ENCODE measurements at places on chromosomes 3 and 15.

DNA sequence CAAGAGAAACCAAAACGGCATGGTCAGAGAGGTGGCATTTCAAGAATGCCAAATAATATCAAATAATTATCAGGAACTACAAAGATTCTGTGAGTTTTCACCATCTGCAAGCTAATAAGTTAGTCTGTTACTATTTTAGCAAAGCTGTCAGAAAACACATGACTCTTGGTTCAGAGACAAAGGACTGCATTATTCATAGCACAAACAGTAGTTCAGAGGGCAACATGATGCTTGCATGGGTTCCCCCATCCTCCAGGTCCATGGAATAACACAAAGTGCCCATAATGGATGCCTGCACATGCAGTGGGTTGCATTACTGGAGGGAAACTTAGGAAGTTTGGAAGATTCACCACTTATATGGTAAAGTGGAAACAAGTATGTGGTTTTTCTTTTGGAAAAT is 228.8 kb upstream of the ALCAM start:
- DNase-seq = no peak

DNA sequence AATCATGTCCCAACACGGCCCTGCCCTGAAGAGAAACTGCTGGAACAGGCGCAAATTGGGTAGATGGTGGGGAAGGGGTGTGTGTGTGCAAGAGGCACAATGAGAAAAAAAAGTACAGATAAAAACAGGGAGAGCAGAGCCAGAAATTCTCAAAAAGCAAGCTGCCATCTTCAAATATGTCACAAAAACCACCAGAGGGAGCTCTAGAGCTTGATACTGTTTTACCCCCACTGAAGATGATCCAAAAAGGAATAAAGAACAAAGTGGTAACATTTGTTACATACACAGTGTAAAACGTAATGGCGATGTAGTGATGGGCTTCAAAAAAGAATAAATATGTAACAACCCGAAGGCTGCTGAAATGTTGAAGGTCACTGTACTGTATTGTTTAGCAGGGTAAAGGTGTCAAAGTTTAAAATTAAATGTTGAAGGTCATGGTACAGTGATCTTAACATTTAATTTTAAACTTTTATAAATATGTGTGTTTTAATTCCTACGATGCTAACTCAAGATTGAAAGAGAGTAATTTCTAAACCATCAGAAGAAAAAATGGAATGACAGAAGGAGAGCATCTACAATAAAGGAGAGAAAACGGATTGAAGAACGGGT is 6.0 kb downstream of the SNRPA1 start:
- no peak for DNase-seq

GRCh38 chr15:55007561-55007960 is 189.2 kb downstream of the RSL24D1 start:
- peak; percentile 36 for DNase-seq

- DNase-seq = no peak
These were observed 61.1 kb downstream of the PCCB start for GRCh38 chr3:136311261-136311660.

- no peak for DNase-seq
These were observed 21.2 kb upstream of the SPRED1 start for GRCh38 chr15:38231436-38231835.

DNA sequence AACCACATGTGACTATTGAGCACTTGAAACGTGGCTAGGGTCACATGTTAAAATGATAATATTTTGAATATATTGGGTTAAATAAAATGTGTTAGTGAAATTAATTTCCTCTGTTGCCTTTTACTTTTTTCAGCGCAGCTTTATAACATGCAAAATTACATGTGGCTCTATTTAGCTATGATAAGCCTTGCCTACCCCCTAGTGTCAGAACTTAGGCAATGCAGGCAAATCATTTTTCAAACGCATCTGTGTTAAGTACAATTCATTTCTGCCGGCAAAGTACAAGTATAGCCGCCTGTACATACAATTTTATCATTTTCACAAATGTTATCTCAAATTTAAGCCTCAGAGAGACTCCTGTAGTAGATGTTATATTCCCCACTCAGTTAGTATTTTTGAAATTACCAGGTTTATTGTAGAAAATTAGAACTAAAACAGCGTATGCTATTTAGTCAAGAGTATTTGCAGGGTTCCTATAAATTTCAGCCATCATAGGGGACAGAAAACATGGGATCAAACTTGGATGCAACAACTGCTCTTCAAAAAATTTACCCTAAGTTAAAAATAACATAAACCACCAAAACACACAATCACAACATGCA is 56.1 kb downstream of the TAFA4 start:
- peak; percentile 41 for DNase-seq
